Common myeloid progenitor, CD34-positive (primary cell): ENCODE measurements at places on chromosomes 2 and 18.

DNA sequence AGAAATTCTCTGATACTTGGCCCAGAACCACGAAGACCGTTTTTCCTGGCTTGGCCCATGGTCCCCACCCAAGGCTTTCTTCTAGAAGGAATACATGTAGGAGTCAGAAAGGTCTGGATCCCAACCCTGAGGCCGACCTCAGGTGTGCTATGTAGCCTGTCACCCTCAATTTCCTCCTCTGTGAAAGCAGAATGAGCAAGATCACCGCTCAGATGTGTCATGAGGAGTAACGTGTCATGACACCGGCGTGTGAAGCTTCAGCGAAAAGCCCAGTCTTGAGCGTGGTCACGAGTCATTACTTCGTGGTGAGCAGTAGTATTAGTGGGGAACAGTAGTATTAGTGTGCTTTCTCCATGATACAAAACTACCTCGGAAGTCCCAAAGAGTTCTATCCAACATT, 103.4 kb downstream of the ALPK2 start:
- DNase-seq = no peak

- DNase-seq = no peak
These were observed 158.0 kb downstream of the LTBP1 start for GRCh38 chr2:33104726-33105125.

GRCh38 chr2:181807526-181807925, 84.0 kb upstream of the ITPRID2 start:
- DNase-seq = no peak

GRCh38 chr2:181662287-181662686, 5.4 kb upstream of the CERKL start:
- no peak for DNase-seq

DNA sequence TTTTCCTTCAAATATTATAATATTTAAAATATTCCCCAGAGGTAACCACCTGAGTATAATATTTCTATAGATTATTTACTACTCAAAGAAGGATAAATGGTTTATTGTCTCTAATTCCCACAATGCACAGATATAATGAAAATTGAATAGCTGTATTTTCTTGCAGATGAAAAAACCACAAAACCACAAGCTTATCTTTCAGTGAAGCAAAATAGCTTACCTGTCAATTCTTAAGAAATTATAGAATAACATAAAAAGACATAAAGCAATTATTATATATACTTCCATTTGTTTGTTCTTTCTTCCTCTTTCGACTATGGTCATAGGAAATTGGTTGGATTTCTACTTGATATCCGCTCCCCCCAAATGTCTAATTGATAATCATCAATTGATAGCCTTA, 98.8 kb downstream of the BARD1 start:
- no peak for DNase-seq

DNA sequence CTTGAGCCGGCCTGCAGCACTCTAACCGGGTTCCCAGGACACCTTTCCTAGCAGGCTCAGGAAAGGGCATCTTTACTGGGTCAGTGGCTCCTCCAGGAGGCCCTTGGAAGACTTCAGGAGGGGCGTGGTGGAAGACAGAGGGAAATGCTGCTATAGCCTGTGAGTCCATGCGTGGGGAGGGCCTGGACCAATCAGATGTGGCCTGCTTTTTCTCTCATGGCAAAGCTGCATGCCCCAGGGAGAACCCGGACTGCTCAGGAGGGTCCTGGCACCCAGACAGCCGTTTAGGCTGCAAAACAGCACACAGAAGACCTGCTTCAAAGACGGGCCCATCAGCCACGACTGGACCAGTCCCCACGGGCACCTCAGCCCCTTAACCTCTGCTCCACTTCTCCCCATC, 84.4 kb downstream of the EIPR1 start:
- no peak for DNase-seq

- DNase-seq = no peak
These were observed 69.0 kb upstream of the C2orf15 start for GRCh38 chr2:99072551-99072950.

- DNase-seq = no peak
These were observed 19.2 kb downstream of the CDC42EP3 start for GRCh38 chr2:37652199-37652640.

- peak; percentile 54 for DNase-seq
These were observed 50.9 kb downstream of the ADNP2 start for GRCh38 chr18:80159713-80160636.

DNA sequence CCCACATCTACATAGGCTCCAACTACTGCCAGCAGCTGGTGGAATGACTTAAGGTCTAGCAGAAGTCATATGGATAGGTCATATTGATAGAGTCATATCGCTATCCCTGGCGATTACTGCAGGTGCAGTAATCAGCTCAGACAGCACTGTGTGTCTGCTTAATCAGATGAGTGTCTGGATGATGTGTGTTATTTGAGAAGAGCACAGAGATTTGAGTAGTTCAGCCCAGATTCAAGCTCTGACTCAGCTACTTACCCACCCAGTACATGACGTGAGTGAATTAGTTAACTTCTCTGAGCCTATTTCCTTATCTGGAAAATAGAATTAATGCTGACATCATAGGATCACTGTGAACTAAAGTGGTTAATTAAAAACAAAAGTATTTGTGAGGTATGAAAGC, 78.9 kb downstream of the EHD3 start:
- no peak for DNase-seq

DNA sequence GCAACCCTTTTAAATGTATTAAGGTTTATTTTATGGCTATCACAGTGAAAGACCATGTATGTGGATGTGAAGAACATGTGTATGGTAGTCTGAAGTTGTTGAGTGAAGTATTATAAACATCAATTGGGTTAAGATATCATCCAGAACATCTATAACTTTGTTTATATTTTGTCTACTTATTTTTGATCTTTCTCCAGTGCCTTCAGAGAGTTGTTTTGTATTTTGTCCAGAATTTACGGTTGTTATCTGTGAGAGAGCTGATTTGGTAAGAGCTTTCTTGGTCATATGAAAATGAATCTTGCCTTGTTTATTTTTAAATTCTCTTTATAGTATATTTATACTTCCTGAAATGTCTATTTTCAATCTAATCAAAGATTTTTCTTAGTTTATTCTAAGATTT, 573.7 kb upstream of the POU3F3 start:
- no peak for DNase-seq
